ENCODE measurements at places on chromosomes 4 and X.

GRCh38 chr4:125750828-125751466, 436.2 kb downstream of the FAT4 start:
- no peak for DNase-seq

DNA sequence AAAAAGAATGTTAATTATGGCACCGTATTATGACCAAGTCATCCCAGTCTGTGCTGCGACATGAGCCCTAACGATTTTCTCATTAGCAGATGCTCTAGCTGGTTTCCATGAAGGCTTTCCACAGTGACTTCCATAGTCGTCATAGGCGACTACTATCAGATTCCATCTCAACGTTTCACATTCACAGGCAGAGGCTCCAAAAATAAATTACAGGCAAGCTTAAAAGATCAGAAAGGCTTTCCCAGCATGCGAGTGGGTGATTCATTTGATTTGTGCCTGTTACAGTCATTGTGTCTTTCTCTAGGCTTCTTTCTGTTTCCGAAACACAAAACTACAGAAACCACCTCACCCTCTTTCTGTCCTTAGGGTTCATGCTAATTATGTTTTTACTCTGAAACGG, 43.2 kb downstream of the PALLD start:
- no peak for DNase-seq

- DNase-seq: peak; percentile 31
Observed at GRCh38 chr4:15233626-15234025, 194.2 kb upstream of the C1QTNF7 start.

- DNase-seq: no peak
Observed at GRCh38 chrX:2629316-2630007, 61.6 kb upstream of the CD99 start.

DNA sequence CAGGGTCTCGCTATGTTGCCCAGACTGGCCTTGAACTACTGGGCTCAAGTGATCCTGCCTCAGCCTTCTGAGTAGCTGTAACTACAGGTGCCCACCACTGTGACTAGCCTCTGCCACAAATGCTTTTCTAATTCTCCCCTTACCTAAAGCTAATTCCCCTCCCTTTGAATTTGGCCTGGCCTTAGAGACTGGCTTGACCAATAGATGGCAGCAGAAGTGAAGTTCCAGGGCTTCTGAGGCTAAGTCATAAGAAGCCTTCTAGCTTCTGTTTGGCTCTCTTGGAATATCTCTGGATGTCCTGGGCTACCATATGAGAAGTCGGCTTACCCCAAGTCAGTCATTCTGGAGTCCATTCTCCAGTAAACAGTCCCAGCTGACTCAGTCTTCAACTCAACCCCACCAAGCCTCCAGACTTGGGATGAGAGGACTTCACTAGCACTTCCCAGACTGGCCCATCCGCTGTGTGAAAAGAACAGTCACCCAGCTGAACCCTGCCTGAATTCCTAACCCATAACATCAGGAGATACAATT, 61.0 kb downstream of the HPRT1 start:
- DNase-seq: peak; percentile 15

DNA sequence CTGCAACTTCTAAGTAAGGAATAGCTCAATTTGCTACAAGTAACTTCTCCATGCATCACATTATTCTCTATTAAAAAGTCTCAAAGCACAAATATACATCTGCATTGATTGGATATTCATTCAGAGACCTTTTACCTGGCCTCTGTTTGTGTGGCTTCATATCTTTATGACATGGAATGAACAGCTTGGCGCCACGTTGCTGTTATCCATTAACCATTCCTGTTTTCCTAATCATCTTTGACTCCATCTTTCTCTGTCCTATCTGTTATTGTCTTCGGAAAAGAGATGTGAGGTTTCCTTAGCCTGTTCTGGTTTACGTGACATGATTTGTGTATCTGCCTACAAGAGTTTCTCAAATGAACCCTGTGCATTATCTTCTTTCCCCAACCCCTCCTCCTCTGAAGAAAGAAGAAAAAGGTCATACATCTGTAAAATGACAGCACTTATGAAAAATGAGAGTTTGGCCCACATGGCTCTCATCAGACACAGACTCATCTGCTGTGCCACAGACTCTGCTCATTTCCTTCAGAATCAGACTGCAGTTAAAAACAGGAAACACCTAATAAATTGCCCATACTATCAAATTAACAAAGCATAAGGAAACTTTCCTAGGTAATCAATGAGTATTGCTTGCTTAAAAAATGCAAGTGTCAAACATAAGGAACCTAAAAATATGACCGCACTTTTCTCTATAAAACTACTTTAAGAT, 347.6 kb upstream of the FAM241A start:
- no peak for DNase-seq

DNA sequence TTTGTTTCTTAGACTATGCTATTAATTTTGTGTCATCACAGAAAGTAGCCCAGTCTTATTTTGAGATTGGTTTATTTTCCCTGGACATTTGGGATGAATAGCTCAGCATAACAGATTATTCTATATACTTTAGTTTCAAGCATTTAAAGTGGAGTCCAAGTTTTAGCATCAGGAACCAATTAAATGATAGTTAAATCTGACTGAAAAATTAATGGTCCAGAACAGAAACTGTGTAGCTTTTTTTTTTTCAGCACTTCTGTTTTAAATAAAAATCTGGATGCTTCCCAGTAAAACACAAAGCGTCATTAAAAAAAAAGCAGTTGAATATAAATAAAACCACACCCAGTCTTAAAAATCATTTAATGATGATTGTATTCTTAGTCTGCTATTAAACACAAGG, 59.4 kb upstream of the PITX2 start:
- DNase-seq: no peak

DNA sequence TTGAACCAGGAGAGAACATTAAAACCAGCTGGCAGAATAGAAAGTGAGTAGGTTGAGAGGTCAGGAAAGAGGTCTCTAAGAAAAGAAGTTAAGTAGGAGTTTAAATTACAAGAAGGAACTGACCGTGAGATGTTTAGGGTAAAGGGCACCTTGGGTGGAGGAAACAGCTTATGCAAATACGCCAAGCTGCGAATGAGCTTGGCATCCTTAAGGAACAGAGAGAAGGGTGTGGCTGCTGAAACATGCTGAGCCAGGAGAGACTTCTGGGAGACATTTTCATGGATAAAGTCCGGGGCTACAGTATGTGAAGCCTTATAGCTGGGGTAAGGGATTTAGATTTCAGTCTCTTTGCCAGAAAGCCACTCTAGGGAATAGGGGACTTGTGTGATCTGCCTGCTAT, 249.1 kb downstream of the KCNIP4 start:
- DNase-seq: no peak

GRCh38 chr4:1028574-1029220, 17.3 kb downstream of the FGFRL1 start:
- DNase-seq: no peak

- no peak for DNase-seq
Observed at GRCh38 chr4:31620476-31620875, 900.3 kb downstream of the PCDH7 start.

- no peak for DNase-seq
Observed at GRCh38 chr4:180840142-180840541, 1403.1 kb upstream of the TENM3 start.

DNA sequence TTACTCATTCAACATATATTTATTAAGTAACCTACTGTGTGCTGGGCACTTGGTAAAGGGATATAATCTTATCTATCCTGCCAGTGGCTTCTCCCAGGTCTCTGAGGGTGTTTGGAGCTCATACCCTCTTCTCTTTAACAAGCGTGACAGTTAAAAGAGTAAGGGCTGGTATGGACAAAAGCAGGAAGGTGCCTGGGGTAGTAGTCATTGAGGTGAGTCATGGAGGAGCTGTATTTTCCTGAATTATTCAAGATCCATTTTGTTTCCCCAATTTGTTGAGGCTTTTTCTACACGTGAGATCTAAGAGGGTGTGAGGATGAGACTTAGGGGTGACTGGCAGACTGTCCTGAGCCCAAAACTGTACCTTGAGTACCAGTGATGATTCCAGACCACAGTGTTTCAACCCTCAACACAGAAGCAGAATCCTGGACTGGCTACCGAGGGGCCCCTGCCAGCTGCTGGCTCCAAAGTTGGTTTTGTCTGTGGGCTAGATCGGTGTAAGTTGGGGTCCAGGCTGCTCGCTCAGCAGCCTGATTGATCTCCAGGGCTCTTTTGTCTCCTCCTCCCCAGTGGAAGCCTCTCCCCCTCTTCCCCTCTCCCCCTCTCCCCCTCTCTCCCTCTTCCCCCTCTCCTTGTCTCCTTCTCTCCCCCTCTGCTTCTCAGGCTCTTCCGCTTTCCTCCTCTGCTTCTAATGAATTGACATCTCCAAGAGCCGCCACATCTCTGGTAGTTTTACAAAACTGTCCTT, at the start of gene DRP2:
TSS of gene DRP2 (plus strand) at position 671 of the 748 bp plus-strand sequence. CDS start 11,862 bp downstream, outside the sequence.
- no peak for DNase-seq

GRCh38 chr4:150817804-150818528, 197.1 kb downstream of the LRBA start:
- DNase-seq: no peak

DNA sequence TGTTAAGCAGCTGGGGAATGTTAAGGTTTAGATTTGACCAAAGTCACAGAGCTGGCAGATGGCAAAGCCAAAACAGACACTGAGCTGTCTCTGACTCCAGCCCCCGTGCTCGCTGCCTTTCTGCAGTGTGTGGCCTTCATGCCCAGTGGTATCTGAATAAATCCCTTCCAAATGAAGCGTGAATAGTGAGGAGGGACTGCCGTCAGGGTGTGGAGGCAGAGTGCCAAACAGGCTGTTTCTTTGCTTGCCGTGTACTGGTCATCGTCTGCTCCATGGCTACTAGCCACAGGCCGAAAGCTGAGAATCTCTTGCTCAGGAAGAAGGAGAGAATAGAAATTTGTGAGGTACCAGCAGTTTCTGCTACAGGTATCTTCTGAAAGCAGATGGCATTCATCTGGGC, 19.7 kb downstream of the PRIMPOL start:
- no peak for DNase-seq

- no peak for DNase-seq
Observed at GRCh38 chrX:41273638-41274037, 60.3 kb upstream of the DDX3X start.

GRCh38 chrX:117645639-117646038, 471.0 kb downstream of the KLHL13 start:
- no peak for DNase-seq

- DNase-seq: no peak
Observed at GRCh38 chr4:41256740-41257256, at the start of gene UCHL1. UCHL1 (plus strand) TSS chr4:41256928; CDS start chr4:41256977, 49 bp downstream.

DNA sequence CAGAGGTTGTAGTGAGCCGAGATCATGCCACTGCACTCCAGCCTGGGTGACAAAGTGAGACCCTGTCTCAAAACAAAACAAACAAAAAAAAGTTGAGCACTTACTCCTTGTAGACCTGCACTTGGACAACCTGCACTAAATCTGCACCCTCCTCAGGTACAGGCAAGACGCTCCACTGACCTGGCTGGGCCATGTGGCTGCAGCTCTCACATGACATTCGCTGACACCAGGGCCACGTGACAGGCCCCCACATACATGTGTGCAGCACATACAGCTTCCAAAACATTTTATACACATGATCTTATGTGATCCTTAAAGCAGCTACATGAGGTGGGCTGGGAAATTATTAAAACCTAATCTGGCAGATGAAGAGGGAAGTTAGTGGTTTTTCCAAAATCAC, 62.5 kb downstream of the MGST2 start:
- no peak for DNase-seq

GRCh38 chr4:2937146-2937857, 25.9 kb downstream of the NOP14 start:
- DNase-seq: no peak

DNA sequence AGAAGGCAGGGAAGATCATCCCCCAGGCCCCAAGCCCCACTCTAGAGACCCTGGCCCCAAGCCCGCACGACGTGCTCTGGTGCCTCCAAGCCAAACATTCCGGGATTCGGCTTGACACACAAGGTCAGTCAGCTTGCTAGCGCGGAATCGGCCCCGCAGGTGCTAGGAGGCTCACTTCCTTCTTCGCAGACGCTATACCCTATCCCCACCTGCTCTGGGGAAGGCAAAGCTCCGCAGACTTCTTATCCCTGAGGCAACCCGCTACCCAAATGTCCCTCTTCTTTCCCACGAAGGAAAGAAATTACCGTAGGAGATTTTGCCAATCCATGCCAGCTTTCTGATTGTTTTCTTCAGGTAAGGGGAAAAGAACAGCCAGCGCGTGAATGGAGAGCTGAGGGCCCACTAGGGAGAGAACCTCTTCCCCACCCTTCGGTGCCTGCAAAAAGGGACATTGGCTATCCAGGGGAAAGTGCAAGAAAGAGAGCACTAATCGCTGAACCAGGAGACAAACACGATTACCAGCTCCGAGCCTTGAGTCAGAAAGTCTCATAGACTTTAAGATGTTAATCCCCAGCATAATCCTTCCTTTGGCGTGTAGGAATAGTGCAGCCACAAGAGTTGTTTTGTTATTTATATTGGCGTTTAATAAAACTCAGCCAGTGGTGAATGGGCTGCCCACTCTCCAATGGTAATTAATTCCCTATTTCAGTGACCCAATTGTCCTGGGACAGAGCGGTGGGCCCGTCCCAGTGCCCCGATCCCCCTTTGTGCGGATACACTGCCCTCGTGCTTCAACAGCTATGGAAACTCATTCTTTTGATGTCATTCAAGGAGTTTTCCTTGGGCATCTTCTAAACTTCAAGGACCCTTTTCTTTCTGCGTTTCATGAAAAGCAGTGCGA, 5.4 kb upstream of the NEUROG2 start:
- no peak for DNase-seq

GRCh38 chr4:24570574-24571236, 13.6 kb downstream of the DHX15 start:
- no peak for DNase-seq

GRCh38 chr4:52982255-52982945, 120.3 kb downstream of the RASL11B start:
- DNase-seq: no peak

GRCh38 chrX:45801554-45801953, 600.9 kb upstream of the DIPK2B start:
- DNase-seq: no peak

DNA sequence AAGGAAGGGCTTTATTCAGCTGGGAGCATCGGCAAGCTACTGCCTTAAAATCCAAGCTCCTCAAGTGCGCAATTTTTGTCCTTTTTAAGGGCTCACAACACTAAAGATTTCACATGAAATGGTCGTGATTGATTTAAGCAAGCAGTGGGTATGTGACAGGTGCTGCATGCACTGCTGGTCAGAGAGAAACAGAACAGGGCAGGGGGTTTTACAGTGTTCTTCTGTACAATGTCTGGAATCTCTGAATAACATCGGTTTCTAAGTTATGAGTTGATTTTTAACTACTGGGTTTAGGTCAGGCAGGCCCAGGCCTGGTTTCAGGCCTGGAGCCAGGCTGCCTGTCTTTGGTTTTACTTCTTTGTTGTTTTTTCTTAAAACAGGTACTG, 6.0 kb downstream of the UGT2B17 start:
- DNase-seq: no peak

- no peak for DNase-seq
Observed at GRCh38 chr4:74873545-74874301, 59.2 kb upstream of the PARM1 start.

All from activated CD4-positive, alpha-beta T cell treated with anti-CD3 and anti-CD28 coated beads, Interleukin-2, amount 10 ng/mL, durations not matched to agents 7 days and 5 days (primary cell).